ENCODE measurements at places on chromosomes 2 and 18.

GRCh38 chr2:60424233-60424632, 129.2 kb downstream of the BCL11A start:
- DNase-seq, result no peak

DNA sequence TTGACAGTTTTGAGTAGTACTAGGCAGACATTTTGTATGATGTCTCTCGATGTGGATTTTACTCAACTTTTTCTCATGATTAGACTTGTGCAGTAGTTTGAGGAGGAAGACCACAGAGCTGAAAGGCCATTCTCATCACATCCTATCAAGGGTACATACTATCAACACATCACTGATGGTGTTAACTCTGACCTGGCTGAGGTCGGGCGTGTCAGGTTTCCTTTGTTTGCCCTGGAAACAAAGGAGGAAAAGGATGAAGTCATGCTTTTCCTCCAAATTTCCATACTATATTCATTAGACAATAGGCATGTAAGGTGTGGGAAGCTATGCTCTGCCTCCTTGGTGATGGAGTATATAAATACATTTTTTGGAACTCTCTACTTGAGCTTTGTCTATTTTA, 211.1 kb downstream of the DSEL start:
- no peak for DNase-seq

GRCh38 chr2:951224-952006, 766 bp downstream of the SNTG2 start:
- no peak for DNase-seq

GRCh38 chr2:2325516-2325915, 5.6 kb downstream of the MYT1L start:
- no peak for DNase-seq

DNA sequence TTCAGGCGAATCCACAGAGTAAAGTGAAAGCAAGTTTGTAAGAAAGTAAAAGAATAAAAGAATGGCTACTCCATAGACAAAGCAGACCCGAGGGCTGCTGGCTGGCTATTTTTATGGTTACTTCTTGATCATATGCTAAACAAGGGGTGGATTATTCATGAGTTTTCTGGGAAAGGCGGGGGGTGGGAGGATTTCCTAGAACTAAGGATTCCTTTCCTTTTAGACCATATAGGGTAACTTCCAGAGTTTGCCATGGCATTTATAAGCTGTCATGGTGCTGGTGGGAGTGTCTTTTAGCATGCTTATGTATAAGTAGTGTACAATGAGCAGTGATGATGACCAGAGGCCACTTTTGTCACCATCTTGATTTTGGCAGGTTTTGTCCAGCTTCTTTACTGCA, 59.8 kb downstream of the SLC4A3 start:
- DNase-seq, result no peak

GRCh38 chr2:159179096-159179495, 107.4 kb downstream of the WDSUB1 start:
- no peak for DNase-seq

GRCh38 chr18:28043631-28044030, 133.3 kb downstream of the CDH2 start:
- DNase-seq, result no peak

DNA sequence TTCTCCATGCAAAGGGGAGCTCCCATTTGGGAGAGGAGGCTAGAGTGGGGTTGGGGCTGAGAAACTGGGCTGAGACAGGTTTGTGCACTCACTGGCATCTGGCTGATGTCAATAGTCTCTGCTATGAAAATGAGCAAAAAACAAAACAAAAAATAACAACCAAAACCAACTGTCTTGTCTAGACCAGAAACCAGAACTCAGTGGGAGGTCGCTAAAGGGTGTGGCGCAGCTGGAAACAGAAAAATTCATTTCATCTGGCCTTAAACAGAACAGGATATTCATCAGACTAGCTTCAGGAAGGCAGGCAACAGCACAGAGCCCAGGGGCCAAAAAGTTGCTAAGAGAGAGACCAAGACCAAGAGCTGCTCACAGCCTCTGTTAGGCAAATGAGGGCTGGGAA, 126.1 kb downstream of the THNSL2 start:
- no peak for DNase-seq

DNA sequence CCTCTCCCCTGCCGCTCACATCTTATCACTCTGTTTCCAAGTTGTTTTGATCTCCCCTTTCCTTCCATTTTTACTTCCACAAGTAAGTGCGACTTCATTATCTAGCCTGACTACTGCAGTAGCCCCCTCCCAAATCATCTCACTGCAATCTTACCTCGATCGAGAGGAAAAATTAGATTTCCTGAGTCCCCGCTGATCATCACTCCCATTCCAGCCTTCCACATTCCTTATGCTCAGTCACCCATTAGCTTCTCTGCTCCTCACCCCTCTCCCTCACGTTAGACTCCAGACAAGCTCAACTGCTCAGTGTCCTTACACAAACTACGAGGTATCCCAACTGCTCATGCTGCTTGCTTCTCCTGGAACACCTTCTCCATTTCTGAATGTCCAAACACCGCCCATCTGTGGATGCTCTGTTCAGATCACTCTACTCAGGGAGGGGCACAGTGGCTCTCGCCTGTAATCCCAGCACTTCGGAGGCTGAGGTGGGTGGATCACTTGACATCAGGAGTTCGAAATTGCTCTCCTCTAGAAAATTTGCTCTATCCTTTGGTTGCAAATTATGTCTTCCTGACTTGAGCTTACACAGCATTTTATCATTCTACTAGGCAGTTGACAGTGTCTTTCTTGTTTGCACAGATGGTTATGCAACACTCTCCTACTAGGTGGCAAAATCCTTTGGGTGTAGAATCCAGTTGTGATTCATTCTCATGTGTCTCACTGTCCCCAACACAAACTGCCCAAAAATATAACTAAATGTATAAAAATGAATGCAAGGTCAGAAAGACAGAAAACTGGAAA, 96.5 kb downstream of the INO80D start:
- no peak for DNase-seq

- DNase-seq, result peak; percentile 86
Observed at GRCh38 chr2:200177971-200178911, 128.3 kb upstream of the SPATS2L start.

DNA sequence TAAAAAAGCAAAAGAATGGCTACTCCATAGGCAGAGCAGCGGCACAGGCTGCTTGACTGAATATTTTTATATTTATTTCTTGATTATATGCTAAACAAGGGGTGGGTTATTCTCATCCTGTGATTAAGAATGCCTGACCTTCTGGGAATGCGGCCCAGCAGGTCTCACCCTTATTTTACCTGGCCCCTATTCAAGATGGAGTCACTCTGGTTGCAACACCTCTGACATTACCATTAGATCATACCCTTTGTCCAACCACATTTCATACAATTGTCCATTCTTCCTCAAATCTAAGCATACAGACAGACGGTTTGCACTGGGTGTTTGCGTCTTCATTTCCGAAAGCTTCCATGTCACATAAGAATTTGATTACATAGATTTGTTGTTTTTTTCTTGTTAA, 168.2 kb downstream of the GALNT1 start:
- no peak for DNase-seq

DNA sequence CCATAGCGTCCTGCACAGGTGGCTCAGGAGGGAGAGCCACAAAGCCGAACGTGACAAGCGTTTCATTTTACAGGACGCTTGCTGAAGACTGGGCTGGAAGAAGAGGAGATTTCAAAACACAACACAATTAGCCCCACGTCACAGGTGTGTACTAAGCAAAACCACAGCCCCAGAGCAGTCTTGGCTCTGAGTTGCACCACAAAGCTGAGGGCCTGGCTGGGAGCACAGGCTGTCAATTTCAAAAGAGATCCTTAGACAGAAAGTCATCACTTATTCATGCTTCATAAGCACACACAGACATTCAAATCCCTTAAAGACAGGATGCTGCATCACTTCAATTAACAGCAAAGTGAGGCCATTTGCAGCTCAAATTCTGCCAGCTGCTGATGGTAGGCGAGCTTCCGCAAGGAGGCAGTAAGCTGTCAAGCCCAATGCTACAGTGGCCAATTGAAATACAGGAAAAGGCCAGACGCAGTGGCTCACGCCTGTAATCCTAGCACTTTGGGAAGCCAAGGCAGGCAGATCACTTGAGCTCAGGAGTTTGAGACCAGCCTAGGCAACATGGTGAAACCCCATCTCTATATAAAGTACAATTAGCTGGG, 79.6 kb downstream of the SKA1 start:
- no peak for DNase-seq

GRCh38 chr2:191533693-191534180, 144.2 kb upstream of the NABP1 start:
- DNase-seq, result no peak

GRCh38 chr2:238290091-238290509, 1.7 kb upstream of the PER2 start:
- no peak for DNase-seq

DNA sequence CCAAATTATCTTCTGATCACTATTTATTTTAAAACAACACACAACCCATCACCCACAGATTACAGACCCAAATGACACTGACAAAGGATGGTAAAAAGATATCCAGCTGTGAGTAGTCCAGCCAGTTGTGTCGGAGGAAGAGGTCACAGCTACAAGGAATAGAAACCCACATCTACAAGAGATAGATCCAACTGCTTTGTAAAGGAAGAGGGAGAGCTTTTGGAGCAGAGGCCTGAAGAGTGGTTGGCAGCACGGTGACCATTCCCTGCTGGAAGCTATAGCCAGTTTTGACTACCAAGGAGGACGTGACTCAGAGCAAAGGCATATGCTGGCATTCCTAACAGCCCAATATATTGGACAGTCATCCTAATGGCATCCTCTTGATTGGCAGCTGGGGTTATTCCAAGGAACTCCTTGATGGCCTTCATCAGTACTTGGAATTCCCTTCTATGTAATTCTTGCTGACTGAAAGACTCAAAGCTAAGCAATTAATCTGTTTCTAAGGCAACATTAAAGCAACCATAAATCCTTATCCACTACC, 17.1 kb downstream of the SLC8A1 start:
- DNase-seq, result no peak

DNA sequence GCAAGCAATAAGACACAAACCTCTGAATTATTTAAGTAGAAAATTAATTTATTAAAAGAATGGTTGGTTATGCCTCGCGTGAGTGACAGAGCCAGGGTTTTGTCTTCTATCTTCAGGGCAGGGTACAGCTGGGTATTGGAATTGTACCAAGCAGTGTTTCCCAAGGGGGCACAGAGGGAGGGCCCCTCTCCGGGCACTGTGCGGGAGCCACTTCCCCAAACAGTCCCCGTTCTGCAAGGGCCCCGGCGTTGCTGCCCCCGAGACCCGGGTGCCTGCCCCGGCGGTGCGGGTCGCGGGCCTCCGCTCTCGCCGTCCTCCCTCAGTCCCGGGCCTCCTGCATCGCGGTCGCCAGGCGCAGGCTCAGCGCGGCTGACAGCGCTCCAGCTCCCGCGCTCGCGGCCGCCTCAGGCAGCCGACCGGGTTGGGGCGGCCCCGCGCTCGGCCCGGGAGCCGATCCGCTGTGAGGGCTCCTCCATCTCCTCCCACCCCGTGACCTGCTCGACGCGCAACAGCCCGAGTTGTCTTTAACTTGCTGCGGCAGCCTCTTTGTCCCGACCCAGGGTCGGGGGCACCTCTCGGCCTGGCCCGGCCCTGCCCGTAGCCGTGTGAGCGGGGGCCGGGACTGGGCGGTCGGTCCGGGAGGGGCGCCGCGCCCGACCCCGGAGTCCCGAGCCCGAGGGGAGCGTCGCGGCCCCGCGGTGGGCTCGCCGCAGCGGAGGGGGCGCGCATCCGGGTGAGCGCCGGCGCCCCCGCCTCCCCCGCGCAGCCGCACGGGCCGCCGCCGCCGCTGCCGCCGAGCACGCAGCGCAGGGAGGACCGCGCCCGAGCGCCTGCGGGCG, 620 bp upstream of the GALNT1 start:
- DNase-seq, result peak; percentile 81

GRCh38 chr2:59655809-59656208, 897.6 kb downstream of the BCL11A start:
- no peak for DNase-seq

- DNase-seq, result peak; percentile 48
Observed at GRCh38 chr2:174335988-174336500, 1.3 kb downstream of the SP9 start.

DNA sequence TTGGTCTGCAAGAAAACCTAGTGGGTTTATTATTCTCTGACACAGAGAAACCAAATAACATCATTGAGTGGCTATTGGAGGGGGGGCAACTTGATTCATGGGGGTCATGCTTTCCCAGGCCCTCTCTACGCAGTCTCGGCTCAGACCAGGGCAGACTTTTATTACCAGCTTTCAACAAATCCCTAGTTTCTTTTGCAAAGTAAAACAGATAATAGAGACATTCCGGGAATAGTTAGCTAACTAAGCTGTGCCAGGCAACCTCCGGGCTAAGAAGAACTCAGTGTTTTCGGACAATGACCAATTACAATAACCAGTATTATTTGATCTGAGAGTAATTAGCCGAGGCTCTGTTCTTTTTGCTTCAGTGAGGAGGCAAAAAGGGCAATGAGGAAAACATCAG, 66.3 kb downstream of the CDK15 start:
- no peak for DNase-seq

- DNase-seq, result no peak
Observed at GRCh38 chr2:54801352-54801751, 77.9 kb downstream of the EML6 start.

DNA sequence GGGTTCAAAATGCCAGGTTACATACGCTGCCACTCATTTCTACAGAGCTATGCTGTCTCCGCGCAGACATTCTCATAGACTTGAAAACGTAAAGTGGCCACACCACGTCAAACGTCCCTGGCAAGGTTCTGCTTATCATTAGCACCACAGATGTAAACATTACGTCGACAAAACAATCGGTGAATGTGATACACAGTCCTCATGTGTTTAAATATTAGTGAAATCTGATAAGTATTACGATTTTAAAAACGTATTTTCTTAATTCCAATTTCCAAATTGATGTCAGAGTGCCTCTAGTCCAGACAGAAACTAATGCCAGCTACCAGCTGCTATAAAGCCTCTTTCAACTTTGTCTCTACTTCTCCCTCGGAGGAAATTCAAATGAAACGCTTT, 1.2 kb downstream of the STK17B start:
- DNase-seq, result no peak

DNA sequence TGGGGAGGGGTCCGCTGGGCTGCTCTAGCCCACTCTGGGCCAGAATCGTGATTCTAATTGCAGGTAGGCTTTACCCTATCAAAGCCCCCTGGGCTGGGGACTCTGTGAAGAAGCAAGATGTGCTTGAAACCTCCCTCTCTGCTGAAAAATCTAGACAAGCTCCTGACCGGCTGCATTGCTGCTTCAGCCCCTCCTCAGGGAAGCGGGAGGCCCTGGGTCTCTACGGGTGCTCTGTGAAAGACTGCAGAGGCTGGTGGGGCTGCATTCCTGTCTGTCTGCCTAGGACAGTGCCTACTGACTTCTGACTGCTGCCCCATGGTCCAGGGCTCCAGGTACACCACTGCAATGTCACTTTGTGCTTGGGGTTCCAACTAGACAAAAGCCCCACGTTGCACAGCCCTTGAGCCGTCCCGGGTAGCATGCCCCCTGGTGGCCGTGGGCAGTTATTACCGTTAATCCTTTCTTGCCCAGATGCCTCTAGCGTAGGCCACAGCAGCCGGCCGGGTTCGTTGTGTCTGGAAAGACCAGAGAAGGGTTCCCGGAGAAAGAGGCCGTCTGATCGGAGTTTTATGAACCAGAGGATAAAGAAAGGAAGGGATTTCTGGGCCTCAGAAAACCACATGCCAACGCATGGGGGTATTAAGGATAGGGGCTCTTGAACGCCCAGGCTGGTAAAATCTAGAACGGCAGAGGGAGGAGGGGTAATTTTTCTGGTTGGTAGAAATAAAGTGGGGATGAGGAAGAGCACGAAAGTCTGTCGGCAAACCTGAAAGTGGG, 15.9 kb upstream of the C1QL2 start:
- DNase-seq, result no peak

All from left hindlimb (tissue), 1 donor.